ENCODE measurements at places on chromosomes 13 and 19. TPM values are rescaled to one million over a fixed set of nuclear protein-coding genes. Genes with fewer than 3 reads are reported as not detected.

DNA sequence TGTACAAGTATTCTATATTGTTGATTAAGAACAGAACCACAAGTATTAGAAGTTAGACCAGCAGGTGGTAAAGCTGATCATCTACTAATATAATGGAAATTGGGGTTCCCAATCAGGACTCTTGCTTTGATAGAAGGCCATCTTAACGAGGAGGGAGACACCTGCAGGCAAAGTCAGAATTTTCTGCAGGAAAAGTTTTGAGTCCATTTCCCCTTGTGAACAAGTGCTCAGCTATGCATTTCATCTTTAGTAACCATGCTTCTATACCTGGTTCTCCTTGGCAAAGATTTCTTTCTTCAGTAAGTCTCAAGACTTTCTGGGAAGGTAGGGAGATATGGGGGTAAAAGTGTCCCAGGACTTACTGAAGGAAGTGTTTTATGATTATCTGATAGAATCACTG lies 36.1 kb upstream of the USPL1 start:
- peak; percentile 9 for DNase-seq

GRCh38 chr19:30873691-30874090 lies 475.5 kb downstream of the TSHZ3 start:
- no peak for DNase-seq

Gene CGB3
- total RNA-seq = 1.1 TPM

DNA sequence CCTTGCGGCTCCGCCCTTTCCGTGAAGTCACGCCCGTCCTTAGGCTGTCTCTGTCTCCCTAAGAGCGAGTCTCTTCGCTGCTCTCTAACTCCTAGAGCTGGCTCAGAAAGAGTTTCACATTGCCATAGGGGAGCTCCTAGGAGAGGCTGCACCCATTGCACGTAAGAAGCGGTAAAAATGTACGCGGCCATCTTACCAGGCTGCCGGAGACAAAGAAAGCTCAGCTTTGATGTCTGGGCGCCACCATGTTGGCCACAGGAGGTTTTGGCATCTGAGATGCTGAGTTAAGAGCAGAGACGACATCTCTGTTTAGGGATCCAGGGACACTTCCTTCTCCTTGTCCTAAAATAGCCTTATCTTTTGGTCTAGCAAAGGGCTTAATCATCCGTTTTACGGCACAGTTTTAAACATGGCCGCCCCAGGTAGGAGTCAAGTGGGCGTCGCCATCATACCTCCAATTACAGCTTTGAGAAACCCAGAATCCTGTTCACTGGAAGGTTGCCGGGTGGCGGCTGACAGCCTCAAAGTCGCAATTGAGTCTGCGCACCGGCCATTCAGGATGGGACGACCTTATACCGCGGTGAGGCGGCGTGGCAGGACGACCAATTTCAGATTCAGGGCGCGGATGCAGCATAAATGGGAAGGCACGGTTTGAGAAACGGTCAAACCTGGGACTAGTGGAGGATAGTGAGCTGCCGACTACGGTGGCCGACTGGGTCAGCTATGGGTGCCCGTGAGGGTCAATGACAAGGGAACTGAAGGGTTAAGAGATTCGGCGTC lies at the start of gene ZNF793:
Gene ZNF793 (plus strand): TSS at position 553 of the 780 bp plus-strand sequence. CDS start 16,501 bp downstream, outside the sequence.
- DNase-seq = no peak

Gene ZNF66
- total RNA-seq = 5.5 TPM

DNA sequence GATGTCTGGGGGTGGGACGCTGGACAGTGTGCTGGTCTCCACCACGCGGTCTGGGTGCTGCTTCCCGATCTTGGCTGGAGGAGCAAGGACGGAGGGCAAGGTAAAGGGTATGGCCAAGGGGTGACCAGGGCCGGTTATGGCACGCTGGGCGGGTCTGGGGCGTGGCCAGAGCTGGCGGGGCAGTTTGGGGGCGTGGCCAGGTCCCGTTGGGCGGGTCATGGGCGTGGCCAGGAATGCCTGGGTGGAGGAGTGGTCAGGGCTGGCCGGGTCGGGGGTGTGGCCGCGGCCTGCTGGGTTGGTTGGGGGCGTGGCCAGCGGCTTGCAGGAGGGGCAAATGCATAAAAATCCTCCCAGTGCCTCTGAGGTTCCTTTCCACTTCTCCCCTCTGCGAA lies 19.2 kb downstream of the GPX4 start:
- peak; percentile 88 for DNase-seq

- DNase-seq = no peak
These were observed 13.3 kb upstream of the PSMD8 start for GRCh38 chr19:38360839-38361631.

Gene AP2A1
- 89.0 TPM for total RNA-seq

DNA sequence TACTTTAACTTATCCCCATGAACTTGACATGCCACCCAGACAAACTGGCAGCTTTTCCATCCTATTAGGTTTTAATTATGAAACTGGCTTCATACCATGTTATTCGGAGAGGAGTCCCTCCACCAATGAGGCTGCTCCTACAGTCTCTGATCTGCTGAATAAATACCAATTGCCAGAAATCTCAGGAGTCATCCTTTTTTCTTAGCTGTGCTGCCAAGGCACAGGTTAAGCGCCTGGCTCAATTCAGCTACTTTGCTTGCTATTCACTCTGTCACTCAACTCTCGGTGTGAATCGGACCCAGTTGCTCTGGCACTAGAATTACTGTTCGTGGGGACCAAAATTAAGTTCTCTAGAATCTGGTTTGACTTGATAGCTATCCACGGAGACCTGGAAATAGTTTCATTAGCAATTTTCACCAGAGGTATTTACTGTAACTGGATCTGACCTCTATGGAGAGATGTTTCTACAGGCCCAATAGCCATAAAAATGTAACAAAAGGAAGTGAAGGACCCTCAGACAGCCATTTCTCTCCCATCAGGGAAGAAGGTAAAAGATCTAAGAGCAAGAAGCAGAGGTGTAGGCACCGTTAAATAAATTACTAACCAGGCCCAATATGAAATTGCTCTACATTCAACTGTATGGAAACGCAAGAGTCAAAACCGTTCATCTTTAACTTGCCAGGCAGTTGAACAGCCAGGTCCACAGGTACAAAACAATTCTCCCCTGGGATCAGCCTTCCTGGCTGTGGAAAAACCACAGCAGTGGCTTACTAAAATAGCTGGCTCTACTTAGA lies 5.4 kb downstream of the ZC3H4 start:
- DNase-seq = no peak

GRCh38 chr13:102399791-102400674 lies 1.8 kb downstream of the FGF14 start:
- peak; percentile 4 for DNase-seq

Measured in Calu3 (cell line).